CD4-positive, alpha-beta T cell (primary cell): ENCODE measurements at places on chromosomes 12 and 14. TPM values are rescaled to one million over a fixed set of nuclear protein-coding genes. Genes with fewer than 3 reads are reported as not detected.

DNA sequence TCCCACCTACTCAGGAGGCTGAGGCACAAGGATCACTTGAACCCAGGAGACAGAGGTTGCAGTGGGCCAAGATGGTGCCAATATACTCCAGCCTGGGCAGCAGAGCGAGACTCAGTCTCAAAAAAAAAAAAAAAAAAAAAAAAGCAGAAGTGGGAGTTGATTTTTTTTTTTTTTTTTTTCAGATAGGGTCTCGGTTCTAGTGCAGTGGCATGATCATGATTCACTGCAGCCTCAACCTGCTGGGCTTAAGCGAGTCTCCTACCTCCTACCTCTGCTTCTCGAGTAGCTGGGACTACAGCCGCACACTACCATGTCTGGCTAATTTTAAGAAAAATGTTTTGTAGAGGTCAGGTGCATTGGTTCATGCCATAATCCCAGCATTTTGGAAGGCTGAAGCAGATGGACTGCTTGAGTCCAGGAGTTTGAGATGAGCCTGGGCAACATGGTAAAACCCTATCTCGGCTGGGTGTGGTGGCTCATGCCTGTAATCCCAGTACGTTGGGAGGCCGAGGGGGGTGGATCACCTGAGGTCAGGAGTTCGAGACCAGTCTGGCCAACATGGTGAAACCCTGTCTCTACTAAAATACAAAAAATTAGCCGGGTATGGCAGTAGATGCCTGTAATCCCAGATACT, 16.3 kb upstream of the HSP90AA1 start:
- H3K4me3 ChIP-seq = no peak overlapping the region
- H3K36me3 ChIP-seq = no peaks in the 10 kb centered on the region
- H3K27me3 ChIP-seq = no peaks in the 10 kb centered on the region
- no peak overlapping the region for H3K27ac ChIP-seq

DNA sequence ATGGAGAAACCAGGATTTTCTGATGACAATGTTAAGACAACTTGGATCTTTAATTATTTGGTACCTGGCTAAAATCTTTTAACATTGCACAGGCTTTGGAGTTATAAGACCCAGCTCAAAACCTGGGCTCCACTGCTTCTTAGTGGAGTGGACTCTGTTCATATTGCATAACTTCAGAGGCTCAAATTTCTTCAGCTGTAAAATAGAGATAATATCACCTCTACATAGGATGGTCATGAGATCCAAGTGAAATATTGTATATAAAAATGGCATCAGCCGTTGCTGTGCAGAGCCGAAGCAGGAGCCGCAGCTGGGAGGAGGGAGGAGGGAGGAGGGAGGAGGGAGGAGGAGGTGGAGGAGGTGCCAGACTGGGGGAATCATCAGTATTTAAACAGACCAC, 10.5 kb downstream of the NPC2 start:
- H3K27me3 ChIP-seq = no peaks in the 10 kb centered on the region
- H3K27ac ChIP-seq = no peak overlapping the region
- H3K4me1 ChIP-seq = no peaks in the 10 kb centered on the region
- H3K4me3 ChIP-seq = no peak overlapping the region
- peaks cover 46% of the 10 kb centered on the region for H3K36me3 ChIP-seq

GRCh38 chr12:51951843-51952722, 584 bp downstream of the ACVR1B start:
- peaks cover 24% of the 10 kb centered on the region for H3K4me1 ChIP-seq
- H3K4me3 ChIP-seq = peak overlapping the region; percentile 74
- no peaks in the 10 kb centered on the region for H3K27me3 ChIP-seq

DNA sequence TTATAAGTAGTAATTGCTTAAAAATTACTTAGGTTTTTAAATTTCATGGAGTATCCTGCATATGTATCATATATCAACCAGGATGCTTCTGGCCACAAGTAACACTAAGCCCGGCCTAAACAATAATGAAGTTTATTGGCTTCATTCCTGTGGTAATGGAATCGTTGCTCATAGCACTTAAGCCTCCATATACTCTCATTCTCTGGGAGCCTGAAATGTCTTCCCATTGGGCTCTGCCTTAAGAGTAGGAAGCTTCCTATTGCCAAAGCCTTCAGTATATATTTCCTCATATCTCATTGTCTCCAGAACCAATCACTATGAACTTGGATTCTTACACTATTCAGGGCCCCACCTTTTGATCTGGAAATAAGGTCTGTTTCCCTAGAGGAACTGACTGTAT, 83.8 kb upstream of the DNM1L start:
- no peaks in the 10 kb centered on the region for H3K4me1 ChIP-seq
- H3K27me3 ChIP-seq = no peaks in the 10 kb centered on the region
- H3K27ac ChIP-seq = no peak overlapping the region
- H3K4me3 ChIP-seq = no peak overlapping the region
- no peak for DNase-seq
- no peaks in the 10 kb centered on the region for H3K36me3 ChIP-seq

- DNase-seq = no peak
- H3K27ac ChIP-seq = no peak overlapping the region
- peaks cover 8% of the 10 kb centered on the region for H3K27me3 ChIP-seq
- H3K36me3 ChIP-seq = no peaks in the 10 kb centered on the region
Observed at GRCh38 chr12:58081488-58081887, 140.1 kb downstream of the ATP23 start.

The TMEM132C gene
- not detected for total RNA-seq

- no peak for DNase-seq
- H3K27me3 ChIP-seq = peaks cover 33% of the 10 kb centered on the region
- no peak overlapping the region for H3K27ac ChIP-seq
- H3K4me3 ChIP-seq = no peak overlapping the region
Observed at GRCh38 chr12:52306731-52307130, 14.5 kb downstream of the KRT83 start.

GRCh38 chr14:72332046-72332445, 399.8 kb downstream of the RGS6 start:
- no peaks in the 10 kb centered on the region for H3K4me1 ChIP-seq
- no peaks in the 10 kb centered on the region for H3K36me3 ChIP-seq
- no peak for DNase-seq

DNA sequence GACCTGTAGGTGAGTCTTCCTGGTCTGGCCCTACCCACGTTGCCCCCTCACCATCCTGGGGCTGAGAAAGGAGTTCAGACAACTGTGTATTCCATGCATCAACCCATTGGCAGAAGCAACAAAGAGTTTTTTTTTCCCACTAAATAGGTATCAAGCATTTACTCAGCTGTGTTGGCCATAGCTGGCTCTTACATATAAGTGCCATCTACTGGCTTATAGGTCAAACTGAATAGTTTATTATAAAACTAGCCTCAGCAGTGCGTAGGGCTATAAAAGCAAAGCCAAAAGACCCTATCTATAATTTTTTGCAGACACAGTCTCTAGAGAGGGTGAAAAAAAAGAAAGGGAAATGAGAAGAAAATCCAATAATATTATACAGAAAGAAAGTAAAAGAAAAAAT, 765.2 kb upstream of the MGAT4C start:
- H3K27me3 ChIP-seq = no peaks in the 10 kb centered on the region
- DNase-seq = no peak
- no peaks in the 10 kb centered on the region for H3K4me1 ChIP-seq
- no peak overlapping the region for H3K4me3 ChIP-seq

DNA sequence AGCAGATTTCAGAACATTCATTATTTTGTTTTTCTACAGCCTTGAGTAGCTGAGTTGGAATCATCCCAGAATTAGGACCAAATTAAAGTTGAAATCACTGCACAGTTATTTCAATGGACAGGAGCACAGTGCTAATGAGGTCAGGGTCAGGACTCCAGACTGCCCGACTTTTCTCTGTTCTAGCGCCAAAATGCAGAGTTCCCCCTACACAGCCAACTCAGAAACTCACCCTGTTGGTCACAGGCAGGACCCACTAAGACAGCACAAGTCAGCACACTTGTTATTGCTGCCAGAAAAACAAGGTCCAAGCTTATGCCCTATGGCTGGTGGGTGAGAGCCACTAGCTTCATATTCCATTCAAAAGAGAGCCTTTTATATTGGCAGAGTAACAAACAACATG, 198.1 kb upstream of the KRR1 start:
- H3K27ac ChIP-seq = no peak overlapping the region
- no peaks in the 10 kb centered on the region for H3K27me3 ChIP-seq
- H3K4me1 ChIP-seq = no peaks in the 10 kb centered on the region
- DNase-seq = no peak
- no peaks in the 10 kb centered on the region for H3K36me3 ChIP-seq

- H3K4me1 ChIP-seq = peaks cover 76% of the 10 kb centered on the region
- no peaks in the 10 kb centered on the region for H3K27me3 ChIP-seq
- no peak overlapping the region for H3K4me3 ChIP-seq
- no peak for DNase-seq
- peaks cover 35% of the 10 kb centered on the region for H3K36me3 ChIP-seq
Observed at GRCh38 chr14:61502459-61503093, 181.2 kb downstream of the PRKCH start.

GRCh38 chr12:116916714-116917114, 6.0 kb downstream of the FBXW8 start:
- no peaks in the 10 kb centered on the region for H3K27me3 ChIP-seq
- no peak overlapping the region for H3K4me3 ChIP-seq
- peaks cover 29% of the 10 kb centered on the region for H3K4me1 ChIP-seq
- H3K36me3 ChIP-seq = no peaks in the 10 kb centered on the region
- peak; percentile 20 for DNase-seq
- no peak overlapping the region for H3K27ac ChIP-seq

GRCh38 chr12:52633383-52633782, 15.0 kb upstream of the KRT73 start:
- no peak for DNase-seq
- no peak overlapping the region for H3K4me3 ChIP-seq
- H3K4me1 ChIP-seq = peaks cover 63% of the 10 kb centered on the region
- H3K27me3 ChIP-seq = no peaks in the 10 kb centered on the region

The KLHL33 gene
- 0.19 TPM for total RNA-seq

The RDH5 gene
- total RNA-seq = 8.8 TPM

DNA sequence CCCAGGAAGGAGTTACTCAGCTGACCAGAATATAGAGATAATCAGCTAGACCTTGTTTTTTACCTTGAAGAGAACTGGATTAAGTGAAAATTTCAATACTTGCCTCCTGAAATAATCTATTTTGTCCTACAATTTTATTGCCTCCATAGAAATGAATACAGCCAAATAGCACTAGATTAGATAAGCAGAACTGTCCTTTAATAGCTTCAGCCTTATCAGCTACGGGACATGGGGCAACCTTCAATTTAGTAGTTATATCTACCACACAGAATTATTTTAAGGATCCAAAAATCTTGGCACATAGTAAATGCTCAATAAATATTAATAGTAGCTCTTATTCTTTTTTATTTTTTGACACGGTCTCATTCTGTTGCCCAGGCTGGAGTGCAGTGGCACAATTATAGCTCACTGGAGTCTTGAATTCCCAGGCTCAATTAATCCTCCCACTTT, 67.2 kb upstream of the PLEKHG3 start:
- no peak overlapping the region for H3K27ac ChIP-seq
- no peaks in the 10 kb centered on the region for H3K27me3 ChIP-seq
- peaks cover 6% of the 10 kb centered on the region for H3K4me1 ChIP-seq
- H3K36me3 ChIP-seq = no peaks in the 10 kb centered on the region

DNA sequence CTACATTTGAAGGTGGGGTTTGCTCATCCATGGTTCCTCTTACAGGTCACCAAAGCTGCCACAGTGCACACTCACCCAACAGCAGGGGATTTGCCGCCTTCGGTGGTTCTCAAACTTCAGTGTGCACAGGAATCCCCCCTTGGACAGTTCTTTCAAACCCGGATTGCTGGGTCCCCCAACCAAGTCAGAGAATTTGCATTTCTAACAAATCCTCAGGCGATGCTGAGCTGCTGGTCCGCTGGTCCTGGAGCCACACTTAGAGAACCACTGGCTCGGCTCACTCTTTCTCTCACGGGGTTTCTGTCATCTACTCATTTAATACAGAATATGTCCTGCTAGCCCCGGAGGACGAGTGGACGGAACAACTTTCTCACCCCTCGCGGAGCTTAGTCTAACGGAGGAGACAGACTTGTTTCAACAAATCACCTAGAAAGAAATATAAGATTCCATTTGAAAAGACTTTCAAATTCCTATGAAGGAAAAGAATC, 24.1 kb upstream of the ZFP36L1 start:
- H3K36me3 ChIP-seq = no peaks in the 10 kb centered on the region
- H3K27ac ChIP-seq = no peak overlapping the region
- H3K4me1 ChIP-seq = peaks cover 90% of the 10 kb centered on the region
- no peaks in the 10 kb centered on the region for H3K27me3 ChIP-seq

The PTCSC3 gene
- not detected for total RNA-seq

DNA sequence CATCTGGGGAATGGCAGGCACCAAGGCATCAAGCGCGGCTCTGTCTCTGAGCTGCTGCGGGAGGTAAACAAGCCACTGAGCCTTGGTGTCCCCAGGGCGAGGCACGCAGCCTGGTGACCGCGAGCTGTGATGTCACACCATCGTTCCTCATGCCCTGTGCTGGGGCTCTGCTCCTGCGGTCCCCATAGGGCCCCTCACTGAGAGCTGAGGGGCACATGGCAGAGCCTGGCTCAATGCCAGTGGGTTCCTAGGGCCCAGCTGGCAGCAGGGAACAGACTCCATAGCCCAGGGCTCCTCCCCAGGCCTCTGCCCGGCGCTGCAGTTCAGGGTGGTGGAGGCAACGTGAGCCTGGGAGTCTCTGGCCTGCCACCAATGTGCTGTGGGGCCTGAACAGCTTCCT, 22.6 kb downstream of the CHGA start:
- no peaks in the 10 kb centered on the region for H3K27me3 ChIP-seq
- no peak overlapping the region for H3K4me3 ChIP-seq
- no peak for DNase-seq
- peaks cover 58% of the 10 kb centered on the region for H3K36me3 ChIP-seq

The PTPRB gene
- not detected for total RNA-seq

DNA sequence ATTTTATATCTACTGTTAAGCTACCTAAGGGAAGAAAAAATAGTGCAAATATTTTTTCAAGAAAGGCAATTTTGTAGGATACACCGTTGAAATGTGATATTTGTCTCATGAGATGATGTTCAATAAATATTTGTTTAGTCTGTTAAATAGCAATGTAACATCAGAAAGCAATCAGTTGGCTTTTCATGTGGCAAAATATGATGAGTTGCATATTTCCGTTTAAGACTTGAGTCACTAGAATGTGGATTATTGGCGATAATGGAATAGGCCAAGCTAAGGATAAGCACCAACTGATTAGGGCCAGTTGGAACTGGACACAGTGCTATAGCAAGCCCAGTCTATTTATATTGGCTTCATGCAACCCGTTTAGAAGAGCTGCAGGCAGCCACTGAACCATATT, 250.4 kb upstream of the SLC16A7 start:
- no peaks in the 10 kb centered on the region for H3K36me3 ChIP-seq
- no peaks in the 10 kb centered on the region for H3K27me3 ChIP-seq
- H3K4me1 ChIP-seq = no peaks in the 10 kb centered on the region

The TOMM20L gene
- 0.56 TPM for total RNA-seq

The HHIPL1 gene
- not detected for total RNA-seq

GRCh38 chr12:116126610-116127009, 150.9 kb downstream of the MED13L start:
- H3K27me3 ChIP-seq = no peaks in the 10 kb centered on the region
- no peaks in the 10 kb centered on the region for H3K36me3 ChIP-seq
- H3K27ac ChIP-seq = no peak overlapping the region
- H3K4me1 ChIP-seq = peaks cover 12% of the 10 kb centered on the region

The SRRM4 gene
- not detected for total RNA-seq

- no peak overlapping the region for H3K4me3 ChIP-seq
- H3K27ac ChIP-seq = no peak overlapping the region
- DNase-seq = no peak
- peaks cover 28% of the 10 kb centered on the region for H3K27me3 ChIP-seq
- peaks cover 9% of the 10 kb centered on the region for H3K4me1 ChIP-seq
- no peaks in the 10 kb centered on the region for H3K36me3 ChIP-seq
Observed at GRCh38 chr14:74219277-74220205, 19.7 kb upstream of the VSX2 start.
